ENCODE measurements at places on chromosomes 6 and 20. TPM values are rescaled to one million over a fixed set of nuclear protein-coding genes. Genes with fewer than 3 reads are reported as not detected.

DNA sequence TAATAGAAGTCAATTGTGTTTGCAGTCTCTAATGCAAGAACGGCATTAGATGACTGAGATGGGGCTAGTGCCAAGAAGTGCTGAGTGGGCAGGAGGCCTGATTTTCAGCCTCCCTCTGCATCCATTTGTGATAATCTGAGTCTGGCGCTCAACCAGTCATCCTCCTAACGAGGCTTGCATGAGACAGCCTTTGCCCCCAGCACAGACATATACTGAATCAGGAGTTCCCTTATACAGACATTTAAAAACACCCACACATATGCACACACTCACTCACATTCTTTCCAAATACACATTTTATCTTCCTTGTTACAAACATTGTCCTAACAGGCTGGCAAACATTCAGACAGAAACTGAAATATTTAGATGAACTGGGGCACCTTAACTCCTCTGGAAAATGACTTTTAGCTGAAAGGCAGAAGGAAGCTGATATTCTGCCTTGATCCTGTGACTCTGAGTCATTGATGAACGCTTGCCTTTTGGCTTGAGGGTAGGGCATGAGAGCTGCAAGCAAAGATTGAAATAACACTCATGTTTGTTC is 562.3 kb downstream of the DHX35 start:
- DNase-seq, result no peak

GRCh38 chr20:37218441-37218840 is 39.1 kb upstream of the MROH8 start:
- DNase-seq, result peak; percentile 6

DNA sequence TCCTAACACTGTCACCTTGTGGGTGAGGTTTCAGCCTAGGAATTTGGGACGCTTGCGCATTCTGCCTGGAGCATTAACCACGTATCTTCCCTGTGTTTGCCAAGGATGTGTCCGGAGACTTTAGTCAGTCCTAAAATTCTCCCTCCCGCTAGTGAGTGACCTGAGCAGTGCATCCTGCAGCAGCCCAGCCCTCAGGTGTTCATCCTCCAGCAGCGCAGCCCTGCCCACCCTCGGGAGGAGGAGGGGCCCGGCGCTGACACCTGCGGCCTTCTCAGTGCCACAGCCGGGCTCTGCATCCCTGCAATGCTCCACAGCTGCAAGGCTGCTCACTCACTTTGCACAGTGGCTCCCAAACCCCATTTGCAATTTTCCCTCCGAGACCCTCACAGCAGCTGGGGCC is 79.5 kb downstream of the ERMARD start:
- no peak for DNase-seq

DNA sequence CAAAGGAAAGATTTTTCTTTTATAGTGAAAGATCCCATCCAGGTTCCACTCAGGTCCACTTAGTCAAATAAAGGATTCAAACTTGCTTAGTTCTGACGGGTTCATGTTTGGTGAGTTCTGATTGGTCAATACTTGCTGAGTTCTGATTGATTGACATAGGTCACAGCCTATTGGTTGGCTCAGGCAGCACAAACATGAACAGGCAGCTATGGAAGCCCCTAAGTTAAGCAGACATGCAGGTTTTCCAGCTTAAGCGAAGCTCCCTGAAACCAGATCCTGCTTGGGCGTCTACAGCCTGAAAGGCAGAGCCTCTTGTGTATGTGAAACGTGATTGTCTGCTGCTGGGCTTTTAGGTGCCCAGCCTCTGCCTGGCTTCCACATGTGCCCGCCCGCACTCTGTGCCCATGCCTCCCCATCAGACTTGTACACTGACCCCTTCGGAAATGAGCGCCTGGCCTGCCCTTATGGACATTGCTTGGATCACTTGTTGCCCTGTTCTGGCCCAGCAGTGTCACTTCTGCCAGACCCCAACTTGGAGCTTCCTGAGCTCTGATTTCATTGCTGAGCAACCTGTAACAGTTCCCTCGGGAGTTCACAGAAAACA is 45.4 kb upstream of the ECI2 start:
- no peak for DNase-seq

GRCh38 chr6:160431226-160431625 is 83.0 kb downstream of the SLC22A3 start:
- DNase-seq, result no peak

DNA sequence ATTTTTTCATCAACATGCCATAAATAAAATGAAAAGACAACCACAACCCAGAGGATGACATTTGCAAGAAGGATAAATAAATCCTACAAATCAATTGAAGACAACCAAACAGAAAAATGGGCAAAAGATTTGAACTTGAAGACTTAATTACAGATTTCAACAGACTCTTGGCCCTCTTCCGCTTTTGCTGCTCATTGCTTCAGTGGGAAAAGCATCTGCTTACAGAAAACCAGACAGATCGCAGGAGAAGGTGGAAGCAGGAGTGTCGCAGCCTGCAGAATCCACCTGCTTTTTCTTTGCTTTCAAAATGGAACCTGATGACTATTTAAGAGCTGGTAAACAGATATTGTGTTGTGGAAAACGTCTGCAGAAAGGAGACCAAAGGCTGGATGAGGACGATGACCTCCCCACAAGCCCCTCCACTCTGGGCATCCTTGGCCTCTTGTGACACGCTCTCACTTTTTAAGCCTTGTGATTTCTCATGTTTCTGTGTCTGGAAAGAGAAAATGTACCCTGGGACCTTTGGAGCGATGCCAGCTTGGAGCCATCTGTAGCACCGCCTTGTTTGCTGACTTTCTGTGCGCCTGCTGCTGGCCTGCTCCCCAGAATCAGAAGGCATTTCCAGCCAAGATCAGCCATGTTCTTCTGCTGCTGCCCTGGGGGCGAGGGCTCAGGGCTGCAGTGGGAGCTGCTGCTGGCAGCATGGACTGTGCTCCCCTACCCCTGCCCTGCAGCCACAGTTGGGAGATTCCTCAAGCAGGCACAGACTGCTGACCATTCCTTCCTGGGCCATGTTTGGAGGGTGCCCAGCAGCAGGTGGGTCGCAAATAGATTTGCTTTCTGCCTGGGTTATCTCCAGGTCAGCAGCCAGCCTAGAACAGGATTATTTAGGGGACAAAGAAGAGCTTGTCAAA is 3.6 kb upstream of the CSTL1 start:
- peak; percentile 84 for DNase-seq

- DNase-seq, result no peak
Observed at GRCh38 chr6:160177220-160177619, 55.6 kb downstream of the SLC22A1 start.

- no peak for DNase-seq
Observed at GRCh38 chr6:12842114-12842513, 125.5 kb downstream of the PHACTR1 start.

GRCh38 chr6:125780540-125781313 is 10.0 kb upstream of the NCOA7 start:
- peak; percentile 53 for DNase-seq

DNA sequence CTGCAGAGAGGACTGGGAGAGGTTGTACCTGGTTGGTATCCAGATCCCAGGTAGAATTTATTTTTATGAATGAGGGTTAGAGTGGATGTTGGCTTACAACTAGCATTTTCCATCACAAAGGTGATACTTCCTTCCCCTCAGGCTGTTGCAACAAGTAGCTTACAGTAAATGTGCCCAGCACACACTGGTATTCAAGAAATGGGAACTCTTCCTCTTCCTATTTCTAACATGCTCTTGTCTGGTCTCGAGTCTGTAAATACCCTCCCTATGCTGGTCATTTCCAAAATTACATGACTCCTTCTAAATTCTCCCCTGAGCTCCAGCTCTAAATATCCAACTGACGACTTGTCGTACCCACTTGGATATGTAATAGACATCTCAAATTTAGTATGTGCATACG is 90.1 kb upstream of the FOXC1 start:
- no peak for DNase-seq

GRCh38 chr20:11270566-11270965 is 596.8 kb upstream of the JAG1 start:
- DNase-seq, result no peak

GRCh38 chr6:38775870-38776269 is 60.8 kb downstream of the DNAH8 start:
- DNase-seq, result no peak

DNA sequence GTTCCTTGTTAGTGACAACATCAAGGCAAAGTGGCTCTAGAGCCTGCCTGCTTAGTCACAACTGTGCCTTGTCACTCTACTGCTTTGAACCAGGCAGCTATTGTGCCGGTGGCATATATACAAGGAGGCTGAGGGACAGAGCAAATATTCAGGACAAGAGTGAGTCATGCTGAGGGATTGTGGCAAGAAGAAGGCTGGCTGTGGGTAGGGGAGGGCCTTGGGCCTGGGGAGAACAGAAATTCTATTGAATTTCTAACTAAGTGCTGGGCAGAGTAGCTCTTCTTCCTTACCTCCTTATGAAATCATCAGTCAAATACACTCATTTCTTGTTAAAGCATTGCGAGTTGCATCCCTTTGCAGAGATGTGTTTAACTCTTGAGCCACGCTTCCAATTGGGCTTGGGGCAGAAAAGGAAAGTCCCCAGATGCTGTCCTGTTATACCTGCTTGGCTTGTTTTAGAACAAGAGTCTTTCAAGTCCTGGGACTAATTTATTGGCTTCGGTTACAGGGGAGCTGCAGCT is 59.7 kb downstream of the PFDN4 start:
- DNase-seq, result no peak

GRCh38 chr20:24672886-24673677 is 203.7 kb downstream of the SYNDIG1 start:
- no peak for DNase-seq

DNA sequence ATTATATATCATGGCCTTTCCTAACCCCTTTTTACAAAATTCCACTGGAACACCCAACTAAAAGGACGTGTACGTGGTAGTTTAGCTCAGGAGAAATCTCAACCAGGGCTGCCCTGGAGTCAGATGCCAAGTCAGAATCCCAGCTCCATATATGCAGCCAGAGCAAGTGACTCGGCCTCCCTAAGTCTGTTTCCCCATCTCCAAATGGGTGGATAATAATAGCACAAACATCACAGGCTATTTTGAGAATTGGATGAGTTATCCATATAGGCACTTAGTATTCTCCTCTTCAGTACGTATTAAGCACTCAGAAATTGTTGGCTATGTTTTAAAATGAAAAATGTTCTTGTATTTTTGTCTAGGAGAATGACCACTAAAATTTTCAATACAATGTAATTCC is 481.5 kb downstream of the CD109 start:
- no peak for DNase-seq

DNA sequence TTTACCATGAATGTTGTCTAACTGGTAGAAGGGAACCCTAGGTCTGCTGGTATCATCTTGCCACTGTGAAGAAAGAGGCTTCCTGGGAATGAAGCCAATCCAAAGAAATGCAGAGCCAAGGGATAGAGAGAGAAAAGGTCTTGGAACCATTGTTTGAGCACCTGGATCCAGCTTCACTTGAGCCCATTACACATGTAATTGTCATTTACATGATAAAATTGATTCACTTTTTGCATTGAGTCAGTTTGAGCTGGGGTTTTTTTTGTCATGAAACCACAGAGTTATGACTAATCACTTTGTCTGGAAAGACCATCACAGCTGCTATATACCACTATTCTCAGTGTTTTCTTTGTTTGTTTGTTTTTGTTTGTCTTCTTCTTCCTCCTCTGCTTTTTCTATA is 112.3 kb downstream of the CBLN4 start:
- DNase-seq, result no peak

DNA sequence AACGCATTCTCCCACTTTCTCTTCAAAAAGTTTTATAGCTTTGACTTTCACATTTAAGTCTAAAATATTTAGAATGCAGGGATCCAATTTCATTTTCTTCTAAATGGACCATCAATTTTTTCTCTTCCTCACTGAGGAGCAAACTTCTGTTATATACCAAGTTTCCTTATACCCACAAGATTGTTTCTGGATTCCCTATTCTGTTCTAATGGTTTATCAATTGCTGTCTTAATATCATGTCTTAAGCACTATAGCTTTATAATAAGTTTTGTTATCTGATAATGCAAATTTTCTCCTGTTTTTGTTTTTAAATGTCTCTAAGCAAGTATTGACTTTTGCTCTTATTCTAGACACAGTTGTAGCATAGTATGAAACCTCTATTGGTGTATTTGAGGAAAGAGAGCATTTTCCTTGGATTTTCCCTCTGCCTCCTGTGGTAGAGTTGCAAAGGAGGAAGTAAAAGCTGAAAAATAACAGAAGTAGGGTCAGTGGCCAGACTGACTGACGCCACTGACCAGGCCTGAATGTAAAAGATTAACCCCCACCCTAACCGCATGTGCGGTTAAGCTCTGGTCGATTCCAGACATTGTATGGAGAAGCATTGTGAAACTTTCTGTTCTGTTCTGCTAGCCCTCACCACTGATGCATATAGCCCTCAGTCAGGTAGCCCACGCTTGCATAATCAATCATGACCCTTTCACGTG is 40.3 kb downstream of the GPX5 start:
- no peak for DNase-seq

DNA sequence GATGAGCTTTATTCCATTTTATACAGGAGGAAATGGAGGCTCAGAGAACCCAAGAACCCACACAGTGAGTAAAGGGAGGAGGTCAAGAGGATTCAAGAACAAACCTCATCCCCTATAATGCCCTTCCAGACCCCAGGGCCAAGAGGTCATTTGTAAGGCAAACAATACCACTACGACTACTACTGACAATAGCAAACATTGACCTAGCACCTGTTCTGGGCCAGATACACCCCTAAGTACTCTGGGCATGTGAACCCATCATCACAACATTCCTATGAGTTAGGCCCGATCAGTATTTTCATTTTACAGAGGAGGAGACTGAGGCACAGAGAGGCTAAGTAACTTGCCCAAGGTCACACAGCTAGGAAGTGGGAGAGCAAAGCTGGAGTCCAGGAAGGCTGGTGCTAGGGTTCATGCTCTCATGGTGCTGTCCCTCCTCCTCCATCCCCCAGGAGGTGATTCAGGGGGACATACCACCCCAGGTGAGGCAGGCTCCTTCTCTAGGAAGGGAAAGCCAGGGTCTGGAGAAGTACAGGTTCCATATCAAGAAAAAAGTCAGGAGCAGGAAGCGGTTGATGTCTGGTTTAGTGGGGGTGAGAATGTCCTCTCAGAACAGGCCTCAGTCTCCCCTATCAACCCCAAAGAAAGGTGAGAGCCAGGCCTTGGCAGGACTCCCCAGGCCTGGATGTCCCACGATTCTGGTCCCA is 13.7 kb downstream of the SLC13A3 start:
- DNase-seq, result no peak

DNA sequence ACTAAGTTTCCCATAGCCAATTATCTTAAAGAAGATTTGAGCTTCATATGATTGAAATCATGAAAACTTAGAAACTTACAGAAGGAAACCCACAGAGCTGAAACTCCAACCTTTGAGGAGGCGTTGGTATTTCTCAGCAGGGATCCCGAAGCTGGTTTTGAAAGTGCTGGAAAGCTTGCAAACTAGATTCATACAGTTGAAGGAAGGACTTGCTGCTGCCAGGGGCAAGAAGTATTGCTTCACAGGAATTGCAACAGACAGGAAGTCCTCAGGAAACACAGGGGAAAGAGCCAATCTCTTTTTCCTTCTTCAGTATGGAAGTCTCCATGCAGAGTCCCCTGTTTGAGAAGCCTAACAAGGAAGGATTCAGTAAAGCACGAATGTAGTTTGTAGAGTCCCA is 419.7 kb downstream of the CD109 start:
- no peak for DNase-seq

GRCh38 chr20:4318891-4319290 is 303.5 kb upstream of the RNF24 start:
- no peak for DNase-seq

GRCh38 chr6:34462010-34462409 is 3.9 kb upstream of the PACSIN1 start:
- DNase-seq, result no peak

The RAET1L gene
- not detected for total RNA-seq

The FAM83C gene
- not detected for total RNA-seq

The SLC22A16 gene
- not detected for total RNA-seq

The CDSN gene
- not detected for total RNA-seq

The SIGLEC1 gene
- total RNA-seq, result 5.9 TPM
